ENCODE measurements at places on chromosomes 7 and 10.

DNA sequence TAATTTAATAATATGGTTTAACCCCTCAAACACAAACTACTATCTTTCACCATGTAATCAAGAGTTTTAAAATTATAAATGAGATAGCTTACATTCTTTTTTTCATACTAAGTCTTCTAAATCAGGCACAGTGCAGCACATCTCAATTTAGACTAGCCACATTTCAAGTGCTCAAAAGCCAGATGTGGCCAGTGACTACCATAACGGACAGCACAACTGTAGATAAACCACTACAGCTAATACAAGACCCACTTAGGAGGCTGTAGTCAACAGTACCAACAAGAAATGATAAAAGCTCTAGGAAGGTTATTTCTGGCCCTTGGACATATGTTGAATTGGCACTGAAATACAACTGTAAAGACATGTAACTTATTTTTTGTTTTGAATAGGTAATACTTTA lies 65.3 kb downstream of the JAZF1 start:
- no peak for DNase-seq

- DNase-seq: no peak
Measured at GRCh38 chr7:90213521-90213920, 2.0 kb downstream of the STEAP2 start.

DNA sequence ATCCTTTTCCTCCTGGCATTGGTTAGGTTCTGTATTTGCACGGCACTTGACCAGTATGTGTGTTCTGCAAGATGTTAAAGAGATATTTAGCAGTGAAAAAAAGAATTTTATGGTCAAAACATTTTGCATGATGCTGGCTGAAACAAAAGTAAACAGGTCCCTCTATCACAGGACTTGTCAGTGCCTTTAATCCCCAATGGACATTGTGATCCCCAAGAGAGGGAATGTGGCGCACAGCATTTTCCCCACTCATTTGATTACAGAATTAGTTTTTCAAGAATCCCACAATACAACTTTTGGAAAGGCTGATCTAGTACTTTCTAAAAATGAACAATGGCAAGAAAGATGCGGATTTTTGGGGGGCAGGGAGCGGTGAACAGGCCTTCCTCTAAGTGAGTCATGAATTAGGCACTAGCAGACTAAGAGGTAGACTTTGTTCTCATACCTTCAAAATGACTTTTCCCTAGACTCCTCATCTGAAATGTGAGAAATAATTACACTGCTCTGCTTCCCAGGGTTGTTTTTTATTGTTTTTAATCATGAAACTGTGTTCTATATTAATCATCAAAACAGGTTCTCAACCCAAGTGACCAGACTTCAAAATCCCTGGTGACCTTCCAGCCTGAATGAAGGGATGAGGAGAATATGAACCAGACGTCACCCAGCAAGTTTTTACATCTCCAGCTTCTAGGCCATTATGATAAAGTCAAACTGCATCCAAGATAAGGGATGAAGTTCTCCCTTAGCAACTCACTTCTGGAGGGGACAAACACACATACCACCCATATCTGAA lies 8.6 kb downstream of the FBXW4 start:
- DNase-seq: no peak

GRCh38 chr10:6254201-6254600 lies 51.5 kb downstream of the PFKFB3 start:
- no peak for DNase-seq

DNA sequence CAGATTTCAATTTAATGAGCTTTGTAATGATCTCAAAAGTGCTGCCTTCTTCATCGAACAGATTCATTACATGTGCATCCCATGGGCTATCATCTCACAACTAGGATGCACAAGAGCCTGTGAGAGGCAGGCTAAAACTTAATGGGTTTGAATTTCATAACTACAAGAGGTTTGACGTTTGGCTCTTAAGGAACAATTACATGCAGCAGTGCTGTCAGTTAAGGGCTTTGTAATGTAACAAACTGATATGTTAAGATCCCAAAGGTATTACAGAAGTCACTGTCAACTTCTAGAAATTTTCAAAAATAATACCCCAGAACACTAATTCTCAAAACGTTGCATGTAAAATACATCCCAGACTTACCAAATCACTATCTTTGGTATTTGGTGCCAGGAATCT lies 33.2 kb downstream of the KIF20B start:
- DNase-seq: no peak

DNA sequence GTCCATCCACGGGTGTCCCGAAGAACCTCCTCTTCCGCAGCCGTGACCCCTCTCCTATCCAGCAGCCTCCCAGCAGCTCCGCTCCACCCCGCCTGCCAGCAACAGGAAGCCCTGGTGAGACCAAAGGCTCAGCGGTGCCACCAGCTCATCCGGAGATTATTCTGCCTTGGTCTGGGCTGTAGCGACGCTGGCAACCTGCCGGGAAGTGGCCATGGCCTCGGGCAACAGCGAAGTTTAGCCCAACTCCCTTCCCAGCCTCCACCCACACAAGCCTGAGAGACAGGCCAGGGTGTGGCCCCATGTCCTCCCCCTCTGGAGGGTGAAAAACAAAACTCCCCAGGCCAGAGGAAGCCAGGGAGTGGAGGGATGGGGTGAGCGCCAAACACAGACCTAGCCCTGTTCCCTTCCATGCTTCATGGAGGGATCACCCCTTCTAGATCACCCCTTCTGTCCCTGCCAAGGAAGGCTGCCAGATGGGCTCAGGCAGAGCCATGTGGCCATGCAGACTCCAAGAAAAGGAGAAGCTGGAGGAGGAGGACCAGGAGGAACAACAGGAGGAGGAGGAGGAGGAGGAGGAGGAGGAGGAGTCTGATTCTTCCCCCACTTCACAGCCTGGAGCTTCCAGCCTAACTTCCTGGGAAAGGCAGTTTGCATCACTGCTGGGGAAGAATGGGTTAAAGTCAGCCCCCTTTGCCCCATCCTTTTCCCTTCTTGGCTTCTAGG lies 918 bp downstream of the CALHM2 start:
- DNase-seq: peak; percentile 6

DNA sequence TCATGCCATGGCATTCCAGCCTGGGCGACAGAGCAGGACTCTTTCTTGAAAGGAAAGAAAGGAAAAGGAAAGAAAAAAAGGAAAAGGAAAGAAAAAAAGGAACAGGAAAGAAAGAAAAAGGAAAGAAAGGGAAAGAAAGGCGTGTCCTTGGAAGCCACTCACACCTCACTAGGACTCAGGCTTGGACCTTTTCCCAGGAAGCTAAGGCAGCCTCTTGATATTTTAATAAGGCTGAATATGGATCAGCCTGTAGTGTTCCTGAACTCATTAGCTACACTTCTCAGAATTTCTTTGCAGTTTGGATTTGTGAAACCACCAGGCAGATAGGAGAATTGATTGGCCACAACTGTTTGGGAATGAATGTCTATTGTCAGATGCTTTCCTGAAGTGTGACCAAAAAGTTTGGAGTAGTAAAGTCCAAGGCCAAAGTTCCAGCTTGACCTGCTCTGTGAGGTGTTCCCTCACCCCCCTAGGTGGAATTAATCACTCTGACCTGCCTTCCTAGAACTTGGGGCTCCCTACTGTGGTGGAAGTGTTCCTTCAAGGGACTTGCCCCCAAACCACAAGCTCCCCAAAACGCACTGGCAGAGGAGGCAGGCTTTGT lies 7.1 kb upstream of the MALSU1 start:
- no peak for DNase-seq

DNA sequence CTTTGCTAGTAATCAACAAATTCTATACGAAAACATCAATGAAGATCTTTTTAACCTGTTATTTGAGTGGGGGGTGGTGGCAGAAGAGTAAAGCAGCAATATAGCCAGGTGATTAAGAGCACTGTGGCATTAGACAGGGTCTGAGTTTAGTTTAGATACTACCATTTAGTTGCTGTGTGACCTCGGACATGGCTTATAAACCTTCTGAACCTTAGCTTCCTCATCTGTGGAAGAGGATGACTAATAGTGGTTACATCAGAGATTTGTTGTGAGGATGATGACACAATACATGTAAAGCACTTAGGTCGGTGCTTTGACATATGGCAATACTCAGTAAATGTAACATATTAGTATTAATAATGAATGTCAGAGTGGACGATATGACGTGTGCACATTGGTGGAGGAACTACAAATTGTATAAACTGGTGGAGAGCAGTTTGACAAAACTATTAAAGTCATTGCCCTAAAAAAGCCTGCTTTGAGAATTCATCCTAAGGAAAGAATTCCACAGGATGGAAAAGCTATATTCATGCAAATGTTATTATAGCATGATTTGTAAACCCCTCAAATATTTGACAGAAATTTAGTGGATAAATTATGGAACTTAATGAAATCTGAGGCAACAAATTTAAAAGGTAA lies 24.3 kb downstream of the SPAG6 start:
- DNase-seq: no peak

DNA sequence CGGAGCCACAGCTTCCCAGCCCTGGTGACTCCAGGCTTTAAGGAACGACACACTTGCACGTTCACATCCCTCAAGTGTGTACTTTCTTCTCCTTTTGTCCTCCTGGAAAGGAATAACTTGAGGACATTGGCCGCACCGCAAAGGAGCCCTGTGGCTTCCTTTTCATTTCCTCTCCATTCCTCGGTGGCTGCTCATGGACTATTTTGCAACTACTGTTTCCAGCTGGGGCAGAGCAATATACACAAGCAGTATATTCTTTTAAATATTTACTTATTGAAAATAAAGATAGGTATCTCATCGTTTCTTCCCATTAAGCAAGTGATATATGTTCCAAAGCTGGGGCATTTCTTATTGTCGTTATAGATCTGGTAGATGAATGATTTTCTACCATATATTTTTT lies 97.2 kb upstream of the LYZL1 start:
- DNase-seq: no peak

- no peak for DNase-seq
Measured at GRCh38 chr10:77168861-77169260, 468.7 kb downstream of the KCNMA1 start.

DNA sequence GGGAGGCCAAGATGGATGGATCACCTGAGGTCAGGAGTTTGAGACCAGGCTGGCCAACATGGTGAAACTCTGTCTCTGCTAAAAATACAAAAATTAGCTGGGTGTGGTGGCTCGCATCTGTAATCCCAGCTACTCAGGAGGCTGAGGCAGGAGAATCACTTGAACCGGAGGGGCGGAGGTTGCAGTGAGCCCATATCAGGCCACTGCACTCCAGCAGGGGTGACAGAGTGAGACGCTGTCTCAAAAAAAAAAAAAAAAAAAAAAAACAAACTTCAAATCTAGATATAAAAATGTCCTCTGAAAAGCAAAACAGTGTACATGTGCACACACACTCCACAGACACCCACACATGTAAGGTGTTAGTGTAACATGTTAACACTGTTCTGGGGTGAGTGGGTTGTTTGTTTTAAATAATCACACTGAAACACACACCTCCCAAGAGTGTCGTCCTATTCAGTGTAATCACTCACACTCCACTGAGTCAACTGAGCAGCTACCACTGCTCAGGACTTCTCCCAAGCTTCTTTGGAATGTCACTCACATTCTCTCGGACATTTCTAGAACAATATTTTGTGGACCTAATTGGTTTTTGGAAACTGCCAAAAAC lies 12.8 kb upstream of the RGS10 start:
- no peak for DNase-seq

GRCh38 chr10:103823706-103824272 lies 31.6 kb downstream of the SH3PXD2A start:
- no peak for DNase-seq

DNA sequence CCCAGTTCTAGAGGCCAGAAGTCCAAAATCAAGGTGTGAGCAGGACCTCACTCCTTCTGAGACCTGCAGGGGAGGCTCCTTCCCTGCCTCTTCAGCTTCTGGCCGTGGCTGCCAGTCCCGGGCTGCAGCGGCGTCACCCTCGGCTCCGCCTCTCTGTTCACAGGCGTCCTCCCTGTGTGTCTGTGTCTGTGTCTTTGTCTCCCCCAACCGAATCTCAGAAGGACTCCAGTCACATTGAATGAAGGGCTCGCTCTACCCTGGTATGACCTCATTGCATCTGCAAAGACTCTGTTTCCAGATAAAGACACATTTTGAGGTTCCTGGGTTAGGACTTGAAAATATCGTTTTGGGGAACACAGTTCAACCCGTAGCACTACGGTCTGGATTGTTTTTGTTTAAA lies 33.1 kb upstream of the GALNT11 start:
- DNase-seq: no peak

- DNase-seq: no peak
Measured at GRCh38 chr10:129445436-129446182, 21.4 kb upstream of the MGMT start.

DNA sequence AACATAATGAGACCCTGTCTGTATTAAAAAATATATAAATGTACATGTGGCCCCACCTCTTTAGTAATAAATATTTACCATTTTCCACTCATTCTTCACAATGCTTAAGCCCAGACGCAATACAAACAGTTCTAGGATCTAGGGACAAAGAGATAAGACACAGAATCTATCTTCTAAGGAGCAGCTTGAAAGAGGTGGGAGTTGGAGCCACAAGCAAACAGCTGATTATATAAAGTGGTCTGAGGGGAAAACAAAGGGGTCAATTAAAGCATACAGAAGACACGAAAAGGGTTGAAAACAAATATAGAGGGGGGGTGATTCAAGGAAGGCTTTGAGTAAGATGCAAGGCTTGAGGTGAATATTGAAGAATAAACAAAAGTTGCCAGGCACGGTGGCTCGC lies 43.1 kb downstream of the UBE2H start:
- no peak for DNase-seq

- DNase-seq: no peak
Measured at GRCh38 chr10:46527241-46527811, 29.1 kb downstream of the GPRIN2 start.

DNA sequence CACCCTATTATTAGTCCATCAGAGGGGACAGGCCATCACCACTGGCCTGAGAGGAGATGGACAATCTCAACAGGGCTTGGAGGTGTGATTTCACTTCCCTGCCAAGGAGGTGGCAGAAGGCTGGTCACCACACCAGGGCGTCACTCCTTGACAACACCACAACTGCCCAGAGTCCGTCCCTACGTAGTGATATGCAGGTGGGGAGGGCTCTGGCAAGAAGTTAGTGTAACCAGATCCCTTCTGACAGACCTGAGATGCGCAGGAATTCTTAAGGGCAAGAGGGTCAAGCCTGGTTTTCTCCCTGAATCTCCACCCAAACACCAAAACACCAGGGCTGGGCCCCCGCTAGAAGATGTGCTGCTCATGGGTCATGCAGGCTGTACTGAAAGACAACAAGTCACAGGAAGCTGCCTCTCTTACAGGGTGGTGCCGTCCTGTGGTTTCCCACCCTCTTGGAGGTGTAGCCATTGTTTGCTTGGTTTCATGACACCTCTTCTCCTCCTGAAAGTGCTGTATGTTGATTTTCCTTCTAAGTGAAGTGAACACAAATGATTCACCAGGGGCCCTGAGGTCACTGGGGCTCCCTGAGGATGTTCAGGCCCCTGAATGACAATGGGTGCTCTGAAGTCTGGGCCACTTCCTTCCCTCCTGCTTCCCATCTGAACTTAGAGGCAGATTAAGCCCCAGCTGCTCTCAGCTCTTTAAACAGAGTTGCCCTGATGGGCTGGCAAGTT lies 27.1 kb downstream of the ATXN7L1 start:
- DNase-seq: peak; percentile 18

DNA sequence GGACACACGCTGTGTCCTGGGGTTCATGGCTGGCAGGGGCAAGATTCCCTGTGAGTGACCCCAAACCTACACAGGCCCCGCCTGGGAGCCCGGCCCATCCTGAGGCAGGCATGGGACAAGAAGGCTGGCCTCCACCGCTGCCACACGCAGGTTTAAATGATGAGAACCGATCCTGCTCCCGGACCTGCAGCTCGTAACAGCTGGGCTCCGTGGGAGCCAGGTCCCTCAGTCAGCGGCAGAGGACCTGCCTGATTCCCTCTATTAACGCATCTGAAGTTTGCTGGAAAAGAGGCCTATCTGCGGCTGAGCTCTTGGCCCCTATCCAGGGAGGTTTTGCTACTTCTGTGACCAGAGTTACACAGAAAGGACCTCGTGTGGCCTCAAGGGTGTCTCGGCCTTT lies 112.3 kb downstream of the VIPR2 start:
- DNase-seq: no peak
